Activated naive CD8-positive, alpha-beta T cell treated with anti-CD3 and anti-CD28 coated beads, Interleukin-2, amount 10 ng/mL, durations not matched to agents 7 days and 5 days (primary cell): ENCODE measurements at places on chromosomes 13 and 19. TPM values are rescaled to one million over a fixed set of nuclear protein-coding genes. Genes with fewer than 3 reads are reported as not detected.

The FFAR2 gene
- total RNA-seq: not detected

The EDDM13 gene
- total RNA-seq: 1.2 TPM

The SPRED3 gene
- 2.6 TPM for total RNA-seq

The OVOL3 gene
- not detected for total RNA-seq

The ADGRE3 gene
- total RNA-seq: not detected

The MRPS31 gene
- 35.7 TPM for total RNA-seq

The CDX2 gene
- not detected for total RNA-seq

The ZNF667 gene
- 2.0 TPM for total RNA-seq

The BLVRB gene
- total RNA-seq: 21.5 TPM

The C1QTNF9B gene
- not detected for total RNA-seq

The WDR87 gene
- not detected for total RNA-seq

The BRSK1 gene
- 9.0 TPM for total RNA-seq

The RETN gene
- 4.4 TPM for total RNA-seq

The DLL3 gene
- 0.19 TPM for total RNA-seq

The TMIGD2 gene
- 49.3 TPM for total RNA-seq

The KRTDAP gene
- total RNA-seq: not detected

The OR7A5 gene
- not detected for total RNA-seq

The FBN3 gene
- total RNA-seq: 0.03 TPM

The CLEC17A gene
- total RNA-seq: 0.17 TPM

The PROZ gene
- total RNA-seq: not detected

The LAIR2 gene
- total RNA-seq: 0.62 TPM

The DAND5 gene
- total RNA-seq: not detected

The ZNF709 gene
- total RNA-seq: 4.9 TPM

The ZNF71 gene
- 8.3 TPM for total RNA-seq

The ATP8B3 gene
- total RNA-seq: 18.6 TPM

The KIR3DL2 gene
- 0.36 TPM for total RNA-seq

The S1PR4 gene
- total RNA-seq: 133 TPM

The ATXN8OS gene
- total RNA-seq: not detected

The FUT2 gene
- total RNA-seq: not detected

The FAAP24 gene
- 7.0 TPM for total RNA-seq

The FUZ gene
- total RNA-seq: 30.0 TPM

The MRPL57 gene
- 20.2 TPM for total RNA-seq

The TMEM91 gene
- 11.4 TPM for total RNA-seq

The COL4A2 gene
- not detected for total RNA-seq

The TIMM29 gene
- total RNA-seq: 29.7 TPM

The CD79A gene
- total RNA-seq: 28.0 TPM

The CUL4A gene
- total RNA-seq: 66.0 TPM

The FAM124A gene
- 0.23 TPM for total RNA-seq

The GPR42 gene
- total RNA-seq: not detected

The SLC46A3 gene
- 16.7 TPM for total RNA-seq

The PRTN3 gene
- not detected for total RNA-seq

The HIPK4 gene
- total RNA-seq: not detected

The LIM2 gene
- total RNA-seq: not detected

The ATP4A gene
- total RNA-seq: not detected

The POLR1G gene
- total RNA-seq: 6.0 TPM

The RABAC1 gene
- 85.3 TPM for total RNA-seq

The ZNF606 gene
- total RNA-seq: 22.2 TPM

The NMRK2 gene
- total RNA-seq: not detected

The PEG3 gene
- 0.06 TPM for total RNA-seq

The ZNF525 gene
- total RNA-seq: 29.1 TPM

The ZNF154 gene
- 17.3 TPM for total RNA-seq

The SELENOV gene
- total RNA-seq: not detected

The JAK3 gene
- 122 TPM for total RNA-seq

The B3GNT3 gene
- total RNA-seq: not detected
